Activated T-helper 1 cell treated with Interleukin-2 at 50 U/mL for 16 hours (primary cell): ENCODE measurements at places on chromosomes 3 and 15.

DNA sequence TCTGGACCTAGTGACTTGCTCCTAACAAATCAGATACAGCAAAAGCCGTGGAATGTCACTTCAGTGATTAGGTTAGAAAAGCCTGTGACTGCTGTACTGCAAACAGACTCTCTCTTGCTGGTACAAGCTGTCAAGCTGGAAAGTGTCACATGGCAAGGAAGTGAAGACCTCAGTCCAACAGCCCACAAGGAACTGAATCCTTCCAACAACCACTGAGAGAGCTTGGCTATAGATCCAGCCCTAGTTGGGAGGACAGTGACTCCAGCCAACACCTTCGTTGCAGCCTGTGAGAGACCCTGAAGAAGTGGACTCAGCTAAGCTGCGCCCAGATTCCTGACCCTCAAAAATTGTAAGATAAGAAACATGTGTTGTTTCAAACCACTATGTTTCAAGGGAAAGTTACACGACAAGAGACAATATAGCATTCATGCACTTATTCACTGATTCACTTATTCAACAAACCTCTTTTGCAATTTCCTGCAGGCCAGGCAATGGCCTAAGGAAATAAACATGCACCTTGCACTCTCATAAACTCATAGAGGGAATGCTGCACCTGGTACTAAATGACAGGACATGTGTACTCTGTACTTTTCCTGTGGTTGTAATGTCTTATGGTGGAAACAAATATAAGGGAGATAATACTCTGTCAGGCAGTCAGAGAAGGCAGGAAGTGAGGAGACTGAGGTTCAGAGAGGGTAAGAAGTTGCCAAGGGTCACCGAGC is 142.9 kb downstream of the CADPS start:
- no peak for DNase-seq

- no peak for DNase-seq
Observed at GRCh38 chr3:63662500-63662899, 10.0 kb downstream of the SNTN start.

- DNase-seq = no peak
Observed at GRCh38 chr3:193665370-193665989, 72.5 kb downstream of the OPA1 start.

GRCh38 chr15:58666957-58667356 is 82.5 kb downstream of the ADAM10 start:
- DNase-seq = no peak

GRCh38 chr15:52414936-52415335 is 113.7 kb downstream of the MYO5A start:
- DNase-seq = no peak

GRCh38 chr3:138334608-138335007 is 5.0 kb upstream of the NME9 start:
- no peak for DNase-seq

GRCh38 chr15:95684693-95685115 is 645.8 kb upstream of the NR2F2 start:
- no peak for DNase-seq
